ENCODE measurements at places on chromosomes 2 and 18. TPM values are rescaled to one million over a fixed set of nuclear protein-coding genes. Genes with fewer than 3 reads are reported as not detected.

The SDC1 gene
- 5.9 TPM for total RNA-seq

The TNFAIP6 gene
- total RNA-seq = not detected

The FOXI3 gene
- total RNA-seq = not detected

The IGFBP2 gene
- total RNA-seq = 17.3 TPM

The CFC1 gene
- not detected for total RNA-seq

The HTR2B gene
- 1.3 TPM for total RNA-seq

The TMEM163 gene
- total RNA-seq = 0.67 TPM

The ELOA2 gene
- total RNA-seq = not detected

The BMPR2 gene
- 133 TPM for total RNA-seq

The RAD51AP2 gene
- not detected for total RNA-seq

The MAPK4 gene
- total RNA-seq = not detected

The OXER1 gene
- not detected for total RNA-seq

The DGKD gene
- 11.8 TPM for total RNA-seq

The IL36A gene
- total RNA-seq = not detected

The C18orf32 gene
- 13.3 TPM for total RNA-seq

The OTOS gene
- not detected for total RNA-seq

The CLHC1 gene
- total RNA-seq = 6.9 TPM

The CERKL gene
- not detected for total RNA-seq

The FEV gene
- not detected for total RNA-seq

The EGR4 gene
- not detected for total RNA-seq

The KRTCAP3 gene
- not detected for total RNA-seq

The NYAP2 gene
- not detected for total RNA-seq

The SCG2 gene
- total RNA-seq = not detected

The GALNT14 gene
- not detected for total RNA-seq

The YIPF4 gene
- 21.8 TPM for total RNA-seq

The VIL1 gene
- total RNA-seq = not detected

Measured in vein endothelial cell (primary cell).